NCI-H510A treated with DMSO at 0.1 percent for 48 hours (cell line): ENCODE measurements at places on chromosomes 7 and 10.
A peak's percentile ranks its signal among the peaks of the same experiment; 100 is the strongest.

DNA sequence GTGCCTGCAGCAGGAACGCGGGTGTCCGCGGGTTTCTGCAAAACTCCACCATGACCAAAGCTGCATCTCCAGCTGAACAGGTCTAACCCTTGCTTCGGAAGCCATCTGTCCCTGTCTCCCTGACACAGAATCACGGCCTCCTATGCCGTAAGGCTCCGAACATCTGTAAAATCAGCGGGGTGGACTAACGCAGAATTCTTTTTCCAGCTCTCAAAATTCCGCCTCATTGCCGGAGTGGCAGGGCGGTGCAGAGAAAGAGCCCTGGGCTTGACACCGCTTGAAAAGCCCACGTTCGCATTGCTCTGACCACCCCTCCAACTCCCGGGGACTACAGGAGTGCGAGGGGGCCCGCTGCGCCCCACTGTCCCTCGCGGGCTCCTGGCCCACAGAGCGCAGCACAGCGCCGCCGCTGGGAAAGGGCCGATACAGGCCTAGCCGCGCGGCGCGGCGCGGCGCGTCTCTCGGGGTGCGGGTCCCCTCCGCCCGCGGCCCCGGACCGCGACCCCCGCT, 409 bp downstream of the DNMBP start:
- peak; percentile 66 for DNase-seq

DNA sequence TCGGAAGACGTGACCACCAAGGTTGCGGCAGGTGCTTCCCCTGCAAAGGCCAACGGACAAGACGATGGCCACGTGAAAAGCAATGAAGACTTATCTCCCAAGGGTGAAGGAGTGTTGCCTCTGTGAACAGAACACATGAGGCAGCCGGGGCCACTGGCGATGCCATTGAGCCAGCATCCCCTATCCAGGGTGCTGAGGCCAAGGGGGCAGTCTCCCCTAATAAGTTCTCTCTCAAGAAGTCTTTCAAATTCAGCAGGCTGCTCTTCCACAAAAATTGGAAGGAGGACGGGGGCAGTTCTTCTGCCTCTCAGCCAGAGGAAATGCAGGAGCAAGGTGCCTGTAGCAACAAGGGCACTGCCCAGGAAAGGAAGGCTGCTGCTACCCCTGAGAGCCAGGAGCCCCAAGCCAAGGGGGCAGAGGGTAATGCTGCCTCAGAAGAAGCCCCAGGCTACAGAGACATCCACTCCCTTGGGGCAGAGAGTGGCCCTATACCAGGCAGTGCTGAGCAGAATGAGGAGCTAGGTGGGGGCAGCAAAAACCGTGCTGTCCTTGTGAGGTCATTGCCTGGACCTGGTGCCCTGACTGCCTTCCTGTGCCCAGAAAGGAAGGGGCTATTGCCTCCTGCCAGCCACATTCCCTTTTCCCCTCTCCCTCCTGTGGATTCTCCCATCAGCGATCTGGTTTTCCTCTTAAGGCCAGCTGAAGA, 17.3 kb downstream of the NT5C2 start:
- DNase-seq, result no peak

- DNase-seq, result no peak
Measured at GRCh38 chr10:77926566-77927401, at the start of gene DLG5. Gene DLG5 (minus strand): TSS chr10:77926755. CDS start chr10:77926520, 235 bp downstream.

- DNase-seq, result peak; percentile 24
Measured at GRCh38 chr10:80158598-80159127, 26.1 kb downstream of the PLAC9 start.

- peak; percentile 83 for DNase-seq
Measured at GRCh38 chr7:157690058-157690832, 353.4 kb downstream of the DNAJB6 start.

- DNase-seq, result no peak
Measured at GRCh38 chr7:47291461-47292081, 290.3 kb downstream of the TNS3 start.
